Activated CD4-positive, alpha-beta T cell treated with anti-CD3 and anti-CD28 coated beads for 4 hours (primary cell): ENCODE measurements at places on chromosomes 1 and 21.

DNA sequence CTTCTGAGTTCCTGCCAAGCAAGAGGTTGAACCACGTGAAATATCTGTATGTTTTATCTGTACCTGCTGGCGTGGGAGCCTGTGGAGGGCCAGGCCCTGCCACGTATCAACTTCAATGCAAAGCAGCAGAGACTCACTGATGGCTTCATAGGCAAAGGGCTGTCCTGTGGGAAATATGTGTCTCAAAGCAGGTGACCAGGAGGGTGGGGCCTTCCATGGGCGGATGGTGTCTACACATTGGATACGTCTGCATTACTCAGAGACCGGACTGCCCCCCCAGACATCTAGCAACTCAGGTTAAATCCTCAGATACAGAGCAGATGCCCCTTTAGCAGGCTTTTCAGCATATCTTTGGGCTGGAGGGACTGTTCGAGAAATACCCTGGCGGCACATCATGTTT, 210.8 kb upstream of the C1orf174 start:
- DNase-seq: no peak

DNA sequence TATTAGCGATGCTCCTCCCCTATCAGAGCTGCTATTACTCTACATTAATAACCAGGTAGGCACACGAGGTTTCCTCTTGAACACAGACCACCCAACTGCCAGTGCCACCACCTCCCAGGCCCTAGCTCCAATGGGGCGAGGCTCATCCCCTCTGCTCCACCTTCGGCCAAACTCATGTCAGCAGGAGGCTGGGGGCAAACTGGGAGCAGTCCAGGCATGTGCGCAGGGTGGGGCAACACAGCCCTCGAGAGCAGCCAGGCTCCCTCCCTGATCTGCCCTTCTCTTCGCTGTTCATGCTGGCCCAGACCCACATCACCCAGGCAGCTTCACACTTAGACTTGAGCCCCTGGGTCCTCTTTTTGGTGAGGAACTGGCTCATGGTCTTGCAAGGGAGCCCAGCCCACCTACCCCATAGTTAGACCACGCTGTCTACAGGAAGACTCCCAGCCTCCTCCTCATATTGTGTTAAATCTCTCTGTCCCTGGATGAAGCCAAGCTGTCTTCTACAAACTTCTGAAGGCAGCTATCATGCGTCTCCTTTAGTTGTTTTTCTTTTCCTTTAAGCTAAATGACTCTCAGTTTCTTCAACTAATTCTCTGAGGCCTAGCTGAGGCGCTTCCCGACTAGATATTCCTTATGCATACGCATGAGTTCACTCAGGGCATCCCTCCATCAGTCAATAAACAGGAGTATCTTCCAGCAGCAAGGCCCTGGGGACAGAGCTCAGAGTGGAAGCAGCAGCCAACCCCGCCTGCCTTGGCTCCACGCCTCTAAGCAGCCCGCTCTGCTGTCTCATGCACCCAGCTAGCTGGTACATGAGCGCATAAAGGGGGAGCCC, 12.0 kb downstream of the TMEM9 start:
- DNase-seq: no peak

- no peak for DNase-seq
Observed at GRCh38 chr1:11898831-11899467, 27.3 kb downstream of the KIAA2013 start.

DNA sequence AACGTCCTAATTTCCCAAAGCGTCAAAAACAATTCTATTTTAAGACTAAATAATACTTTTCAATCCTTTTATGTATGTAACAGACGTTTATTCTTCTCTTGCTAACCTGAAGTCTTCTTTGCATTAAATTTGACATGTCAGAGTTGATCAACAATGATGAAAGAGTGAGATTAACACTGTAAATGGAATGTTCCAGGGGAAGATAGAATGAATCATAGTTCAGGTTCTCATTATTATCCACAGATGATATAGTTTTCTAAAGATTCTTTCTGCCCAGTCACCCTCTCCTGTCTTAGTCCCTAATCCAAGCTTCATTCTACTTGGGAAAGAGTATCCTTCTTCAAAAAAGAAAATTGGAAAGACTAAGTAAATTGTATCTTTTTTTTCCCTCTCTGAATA, 38.9 kb downstream of the SDCCAG8 start:
- no peak for DNase-seq

DNA sequence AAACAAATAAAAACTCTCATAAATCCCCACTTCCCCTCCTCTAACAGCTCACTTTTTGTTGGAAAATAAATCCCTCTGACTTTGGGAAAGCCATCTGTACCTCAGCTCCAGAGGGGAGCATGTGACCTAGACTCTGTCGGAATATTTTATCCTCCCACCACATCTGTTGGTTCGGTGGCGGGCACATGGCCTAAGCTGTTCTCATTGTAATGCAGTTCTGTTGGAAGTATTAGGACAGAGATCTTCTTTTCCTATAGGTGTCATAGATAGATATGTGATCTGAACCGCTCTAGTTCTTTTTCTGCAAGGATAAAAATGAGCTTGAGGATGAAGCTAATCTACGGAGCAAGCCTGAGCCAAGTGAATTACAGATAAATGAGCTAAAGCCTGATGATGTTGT, 50.5 kb upstream of the EPS8L3 start:
- DNase-seq: no peak

DNA sequence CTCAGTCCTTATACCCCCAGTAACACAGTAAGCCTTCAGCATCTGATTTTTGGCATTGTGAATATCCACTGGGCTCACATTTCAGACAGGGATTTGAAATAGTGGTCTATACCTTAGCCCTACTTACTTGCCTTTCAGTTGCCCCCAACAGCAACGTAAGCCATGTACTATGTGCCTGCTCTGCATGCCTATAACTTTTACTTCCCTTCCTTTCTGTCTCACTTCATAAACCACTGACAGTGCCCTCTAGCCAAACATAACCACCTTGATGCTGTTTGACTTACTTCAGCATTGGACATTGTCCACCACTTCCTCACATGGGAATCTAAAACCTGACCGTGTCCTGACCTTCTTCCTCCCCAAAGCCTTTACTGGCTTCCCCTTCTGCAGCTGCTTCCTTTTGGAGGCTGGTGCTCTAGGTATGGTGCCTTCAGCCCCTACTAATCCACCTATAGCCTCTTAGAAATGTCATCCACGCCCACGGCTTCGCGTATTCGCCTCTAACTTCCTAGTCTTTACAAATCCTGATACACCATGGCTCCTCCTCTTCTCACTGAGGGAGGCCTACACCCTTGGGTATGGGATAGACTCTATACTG, 3.6 kb upstream of the ZNF672 start:
- no peak for DNase-seq
